ENCODE measurements at places on chromosomes 16 and 17.
A peak's percentile ranks its signal among the peaks of the same experiment; 100 is the strongest.

DNA sequence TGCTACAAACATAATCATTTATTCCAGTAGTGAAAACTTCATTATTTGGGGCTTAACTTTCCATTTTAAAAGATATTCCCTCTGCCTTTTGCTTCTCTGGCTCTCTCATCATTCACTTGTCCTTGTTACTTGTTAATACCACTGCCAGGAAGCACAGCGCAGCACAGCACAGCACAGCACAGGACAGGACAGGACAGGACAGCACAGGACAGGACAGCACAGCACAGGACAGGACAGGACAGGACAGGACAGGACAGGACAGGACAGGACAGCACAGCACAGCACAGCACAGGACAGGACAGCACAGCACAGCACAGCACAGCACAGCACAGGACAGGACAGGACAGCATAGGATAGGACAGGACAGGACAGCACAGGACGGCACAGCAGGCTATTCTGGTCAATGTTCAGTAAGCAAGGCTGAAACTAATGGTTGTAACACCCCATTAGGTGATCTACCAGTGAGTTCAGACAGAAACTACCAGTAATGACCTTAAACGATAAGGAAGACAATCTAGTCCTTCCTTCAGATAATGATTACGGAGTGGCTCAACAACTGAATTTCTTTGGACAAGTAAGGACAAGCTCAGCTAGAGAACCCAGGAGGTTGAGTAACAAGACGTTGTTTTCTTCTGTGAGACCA is 31.9 kb downstream of the COG1 start:
- DNase-seq = peak; percentile 71

GRCh38 chr16:48818257-48818656 is 208.3 kb upstream of the N4BP1 start:
- DNase-seq = no peak

- DNase-seq = no peak
Measured at GRCh38 chr17:48840441-48840840, 9.6 kb downstream of the CALCOCO2 start.

- DNase-seq = no peak
Measured at GRCh38 chr17:47427985-47428384, 102.9 kb upstream of the NPEPPS start.

DNA sequence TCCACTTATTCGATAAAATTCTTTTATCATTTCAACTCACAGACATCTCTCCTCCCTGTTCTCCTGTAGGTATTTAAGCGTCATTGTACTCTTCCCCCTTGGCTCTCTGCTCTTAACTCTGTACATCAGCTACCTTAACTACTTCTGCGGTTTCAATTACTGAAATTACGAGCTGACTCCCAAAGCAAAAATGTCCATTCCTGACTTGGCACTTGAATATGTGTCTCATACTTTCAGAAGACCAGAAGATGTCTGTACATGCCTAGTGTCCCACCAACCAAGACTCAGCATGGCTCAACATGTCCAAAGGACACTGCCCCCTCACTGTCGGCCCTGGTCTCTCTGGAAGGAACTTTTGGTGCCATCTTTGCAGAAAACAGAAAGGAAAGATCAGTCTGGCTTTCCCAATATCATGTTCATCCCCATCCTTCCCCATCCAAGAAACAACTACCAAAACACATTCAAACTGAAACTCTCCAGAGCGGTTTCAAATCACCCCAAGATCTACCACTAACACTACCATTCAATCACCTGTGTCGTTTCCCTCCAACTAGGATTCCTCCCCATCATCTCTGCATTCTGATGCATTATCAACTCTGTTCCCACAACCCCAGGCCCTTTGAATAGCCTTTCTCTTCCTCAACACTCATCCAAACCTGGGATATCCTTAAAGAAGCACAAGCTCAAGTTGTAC is 74.9 kb downstream of the ZFHX3 start:
- DNase-seq = peak; percentile 91

- DNase-seq = no peak
Measured at GRCh38 chr16:51497541-51498211, 346.6 kb upstream of the SALL1 start.

DNA sequence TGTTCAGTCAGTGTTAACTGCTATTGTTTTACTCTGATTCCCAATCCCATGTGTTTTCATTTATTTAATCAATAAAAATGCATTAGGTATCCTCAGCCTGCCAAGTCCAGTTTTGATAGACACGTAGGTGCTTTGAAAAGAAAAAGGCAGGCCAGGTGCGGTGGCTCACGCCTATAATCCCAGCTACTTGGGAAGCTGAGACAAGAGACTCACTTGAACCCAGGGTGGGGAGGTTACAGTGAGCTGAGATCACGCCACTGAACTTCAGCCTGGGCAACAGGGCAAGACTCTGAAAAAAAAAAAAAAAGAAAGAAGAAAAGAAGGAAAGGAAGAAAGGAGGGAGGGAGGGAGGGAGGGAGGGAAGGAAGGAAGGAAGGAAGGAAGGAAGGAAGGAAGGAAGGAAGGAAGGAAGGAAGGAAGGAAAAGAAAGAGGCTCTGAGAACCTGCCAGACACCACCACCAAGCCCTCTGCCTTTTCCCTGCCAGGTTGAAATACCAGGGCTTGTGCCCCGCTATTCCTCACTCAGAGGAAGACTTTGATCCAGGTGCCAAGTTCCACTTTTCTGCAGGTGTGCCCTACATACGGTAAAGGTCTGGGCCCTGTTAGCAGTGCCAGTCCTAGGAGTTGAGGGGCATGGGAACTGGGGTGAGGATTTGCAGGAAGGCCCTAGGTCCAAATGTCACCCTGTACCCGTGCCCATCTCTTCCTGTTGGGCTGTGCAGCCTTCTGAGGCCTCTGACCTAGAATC is 10.1 kb upstream of the KCNH6 start:
- no peak for DNase-seq

GRCh38 chr16:56477096-56477878 is 25.9 kb downstream of the OGFOD1 start:
- peak; percentile 41 for DNase-seq

DNA sequence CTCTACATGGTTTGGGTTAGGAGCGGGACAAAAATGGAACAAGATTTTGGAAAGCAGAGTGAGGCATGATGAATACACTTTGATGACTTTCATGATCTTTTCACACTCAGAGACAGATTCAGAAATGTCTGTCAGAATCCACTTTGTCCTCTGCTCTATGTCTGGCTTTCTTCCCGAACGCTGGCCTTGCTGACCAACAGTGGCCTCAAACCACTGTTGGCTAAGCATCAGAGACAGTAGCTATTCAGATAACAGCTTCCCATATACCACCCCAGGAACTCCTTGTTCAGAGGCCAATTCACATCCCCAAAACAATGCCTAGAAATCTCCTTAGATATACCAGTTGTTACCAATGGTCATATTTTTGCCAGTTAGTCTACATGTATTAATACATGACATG is 40.9 kb downstream of the FBXL20 start:
- DNase-seq = no peak

DNA sequence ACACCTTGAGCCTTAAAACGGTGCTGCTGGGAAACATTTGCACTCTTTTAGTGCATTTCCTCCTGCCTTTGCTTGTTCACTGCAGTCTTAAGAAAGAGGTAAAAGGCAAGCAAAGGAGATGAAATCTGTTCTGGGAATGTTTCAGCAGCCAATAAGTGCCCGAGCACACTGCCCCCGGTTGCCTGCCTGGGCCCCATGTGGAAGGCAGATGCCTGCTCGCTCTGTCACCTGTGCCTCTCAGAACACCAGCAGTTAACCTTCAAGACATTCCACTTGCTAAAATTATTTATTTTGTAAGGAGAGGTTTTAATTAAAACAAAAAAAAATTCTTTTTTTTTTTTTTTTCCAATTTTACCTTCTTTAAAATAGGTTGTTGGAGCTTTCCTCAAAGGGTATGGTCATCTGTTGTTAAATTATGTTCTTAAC is 4.4 kb downstream of the SOX9 start:
- no peak for DNase-seq

- no peak for DNase-seq
Measured at GRCh38 chr17:78826421-78826820, 14.2 kb downstream of the USP36 start.

- DNase-seq = no peak
Measured at GRCh38 chr16:9874219-9874618, 308.0 kb downstream of the GRIN2A start.

- peak; percentile 13 for DNase-seq
Measured at GRCh38 chr16:15055141-15056053, 477 bp downstream of the NTAN1 start.

GRCh38 chr17:68600931-68601564 is at the start of gene FAM20A:
Gene FAM20A, minus strand, starts transcription at chr17:68601367. Its CDS starts 701 bp downstream, at chr17:68600666.
- no peak for DNase-seq

DNA sequence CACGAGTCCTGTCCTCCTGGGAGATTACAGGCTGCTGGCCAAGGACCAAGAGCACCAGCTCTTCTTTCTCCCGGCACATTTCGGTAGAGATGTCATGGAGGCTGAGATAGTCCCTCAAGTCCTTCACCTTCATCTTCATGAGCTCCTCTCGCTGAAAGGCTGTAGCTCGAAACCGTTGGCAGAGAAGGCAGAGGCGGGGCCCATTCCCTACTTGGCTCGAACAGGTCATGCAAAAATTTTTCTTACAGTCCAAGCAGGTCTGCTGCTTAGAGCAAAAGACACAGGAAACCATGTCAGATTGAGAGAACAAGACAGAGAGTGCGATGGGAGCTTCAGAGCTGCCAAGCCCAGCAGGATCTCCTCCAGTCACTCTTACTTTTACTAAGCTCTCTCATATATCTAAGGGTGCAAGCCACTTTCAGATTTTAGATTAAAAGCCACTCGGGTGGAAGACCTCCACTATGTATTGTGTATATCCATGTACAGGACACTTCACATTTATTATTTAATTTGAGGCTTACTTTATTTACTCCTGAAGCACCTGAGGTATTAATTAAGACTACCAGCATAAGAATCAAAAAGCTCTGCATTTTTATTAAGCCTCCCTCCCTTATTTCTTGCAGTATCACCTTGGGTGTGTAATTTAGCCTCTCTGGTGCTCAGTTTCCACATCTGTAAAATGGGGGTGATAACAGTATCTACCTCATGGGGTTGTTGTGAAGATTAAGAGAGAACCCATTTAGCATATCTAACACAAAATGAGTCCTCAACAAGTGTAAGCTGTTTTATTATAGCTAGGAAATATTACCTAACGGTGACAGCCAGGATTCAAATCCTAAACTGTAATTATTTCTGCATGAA is 41.4 kb downstream of the LIG3 start:
- no peak for DNase-seq

- no peak for DNase-seq
Measured at GRCh38 chr17:8339540-8339939, at the start of gene ODF4. Gene ODF4, plus strand, starts transcription at chr17:8339840. Its CDS starts 212 bp downstream, at chr17:8340052.

- no peak for DNase-seq
Measured at GRCh38 chr16:53094013-53094630, 39.3 kb downstream of the CHD9 start.

GRCh38 chr17:31492206-31492605 is 100.7 kb downstream of the RAB11FIP4 start:
- DNase-seq = no peak

- peak; percentile 89 for DNase-seq
Measured at GRCh38 chr16:81376880-81377279, 62.1 kb downstream of the GAN start.

DNA sequence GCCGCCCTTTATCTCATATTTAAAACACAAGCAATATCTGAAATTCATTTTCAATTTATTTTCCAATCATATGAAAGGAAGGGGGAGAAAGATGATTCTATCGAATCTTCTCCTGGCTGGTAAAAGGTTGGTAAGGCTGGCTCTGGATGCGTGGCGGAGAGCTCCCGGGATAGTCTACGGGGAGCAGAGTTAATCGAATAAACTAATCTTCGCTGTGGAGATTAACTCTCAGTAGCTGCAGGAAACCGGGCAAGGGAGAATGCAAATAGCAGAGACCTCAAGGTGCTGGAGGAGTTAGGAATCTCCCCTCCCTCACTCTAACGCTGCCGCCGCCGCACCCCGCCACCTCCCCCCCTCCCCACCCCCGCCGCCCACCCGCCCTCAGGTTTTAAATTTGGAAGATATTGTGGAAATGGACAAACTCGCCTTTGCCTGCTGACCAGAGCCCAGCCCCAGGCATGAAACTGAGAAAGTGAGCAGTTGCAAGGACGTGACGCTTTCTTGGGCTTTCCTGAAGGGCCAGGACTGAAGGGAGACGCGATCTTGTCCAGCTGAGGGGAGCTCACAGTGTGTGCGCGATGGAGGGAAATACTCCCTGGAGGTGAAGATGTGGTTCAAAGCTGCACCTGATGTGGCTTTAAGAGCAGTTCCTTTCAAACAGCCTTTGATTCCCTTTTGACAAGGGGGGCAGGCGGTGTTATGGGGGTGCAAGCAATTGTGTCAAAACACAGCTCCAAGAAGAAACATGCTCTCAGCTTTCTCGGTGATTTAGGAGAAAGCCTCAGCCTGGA is 308.2 kb upstream of the IRX3 start:
- no peak for DNase-seq

DNA sequence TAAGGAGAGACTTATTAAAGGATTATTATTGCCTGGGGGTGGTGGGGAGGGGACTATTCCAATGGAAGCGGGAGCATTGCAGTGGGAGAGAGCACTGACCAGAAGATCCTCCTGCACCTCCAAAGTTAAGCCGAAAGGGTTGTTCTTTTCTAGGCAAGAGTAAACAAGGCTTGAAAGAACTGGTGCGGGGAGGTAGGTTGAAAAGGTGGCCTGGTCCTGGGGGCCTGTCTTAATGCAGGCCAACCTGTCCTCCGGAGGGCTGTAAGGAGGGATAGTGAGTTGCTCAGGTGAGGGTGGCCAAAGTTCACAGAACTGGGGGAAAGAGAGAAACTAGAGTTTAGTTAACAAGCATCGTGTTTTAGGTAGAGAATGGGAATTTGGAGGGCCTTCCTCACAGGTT is 65.3 kb downstream of the RAB11FIP4 start:
- no peak for DNase-seq

DNA sequence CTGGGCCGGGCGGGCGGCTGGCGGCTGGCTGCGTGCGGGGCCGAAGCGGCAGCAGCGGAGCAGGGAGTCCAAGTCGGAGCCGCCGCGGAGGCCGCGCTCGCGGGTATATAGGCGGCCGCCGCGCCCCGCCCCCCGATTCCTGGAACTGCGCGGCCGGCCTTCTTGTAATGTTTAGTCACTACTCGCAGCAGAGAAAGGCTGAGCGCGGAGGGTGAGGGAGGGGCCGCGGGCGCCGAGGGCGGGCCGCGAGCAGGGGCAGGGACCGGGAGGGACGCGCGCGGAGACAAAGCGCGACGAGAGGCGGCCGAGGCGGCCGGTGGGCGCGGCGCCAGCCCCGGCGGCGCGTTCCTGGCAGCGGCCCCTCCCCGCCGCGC is at the start of gene SOCS3:
Gene SOCS3, minus strand, starts transcription at position 81 of the 374 bp plus-strand sequence. CDS start 982 bp downstream, outside the sequence.
- DNase-seq = peak; percentile 73

DNA sequence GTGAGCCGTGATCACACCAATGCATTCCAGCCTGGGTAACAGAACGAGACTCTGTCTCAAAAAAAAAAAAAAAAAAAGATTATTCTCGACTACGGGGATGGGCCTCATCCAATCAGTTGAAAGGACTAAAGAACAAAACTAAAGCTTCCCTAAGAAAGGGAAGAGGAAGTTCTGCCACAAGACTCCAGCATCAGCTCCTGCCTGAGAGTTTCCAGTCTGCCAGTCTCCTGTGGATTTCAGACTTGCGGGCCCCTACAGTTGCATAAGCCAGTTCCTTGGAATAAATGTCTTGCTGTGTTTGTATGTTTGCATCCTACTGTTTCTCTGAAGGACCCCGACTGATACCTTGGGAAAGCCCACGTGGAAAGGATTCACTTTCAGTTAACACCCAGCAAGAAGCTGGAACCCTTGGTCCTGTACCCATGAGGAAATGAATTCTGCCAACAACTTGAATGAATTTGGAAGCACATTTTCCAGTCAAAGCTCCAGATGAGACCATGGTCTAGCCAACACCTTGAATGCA is 26.3 kb upstream of the FZD2 start:
- no peak for DNase-seq

- DNase-seq = no peak
Measured at GRCh38 chr16:70438585-70438968, 323 bp downstream of the ST3GAL2 start.
